Hindlimb muscle (tissue), 1 donor: ENCODE measurements at places on chromosomes 1 and 21.
A peak's percentile ranks its signal among the peaks of the same experiment; 100 is the strongest.

GRCh38 chr1:203026666-203027663 lies 674 bp downstream of the PPFIA4 start:
- DNase-seq, result no peak

- DNase-seq, result no peak
Measured at GRCh38 chr1:109370712-109371340, 26.9 kb downstream of the SORT1 start.

GRCh38 chr1:201883266-201883665 lies 5.4 kb upstream of the SHISA4 start:
- DNase-seq, result no peak

DNA sequence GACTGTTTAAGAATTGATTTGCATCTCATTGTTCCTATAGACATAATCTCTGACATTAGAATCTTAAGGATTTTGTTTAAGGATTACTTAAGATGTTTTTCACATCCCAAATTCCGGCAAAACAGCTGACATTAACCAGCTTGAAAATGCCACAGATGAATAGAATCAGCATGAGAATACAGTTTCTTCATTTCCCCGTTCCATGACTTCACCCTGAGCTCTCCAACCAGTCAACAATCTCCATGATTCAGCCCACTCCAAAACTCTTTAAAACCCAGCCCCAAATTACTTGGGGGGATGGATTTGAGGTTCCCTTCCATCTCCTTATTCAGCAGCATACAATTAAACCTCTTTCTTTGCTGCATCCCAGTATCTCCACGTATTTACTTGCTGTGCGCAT lies 201.0 kb downstream of the LYPLAL1 start:
- no peak for DNase-seq

DNA sequence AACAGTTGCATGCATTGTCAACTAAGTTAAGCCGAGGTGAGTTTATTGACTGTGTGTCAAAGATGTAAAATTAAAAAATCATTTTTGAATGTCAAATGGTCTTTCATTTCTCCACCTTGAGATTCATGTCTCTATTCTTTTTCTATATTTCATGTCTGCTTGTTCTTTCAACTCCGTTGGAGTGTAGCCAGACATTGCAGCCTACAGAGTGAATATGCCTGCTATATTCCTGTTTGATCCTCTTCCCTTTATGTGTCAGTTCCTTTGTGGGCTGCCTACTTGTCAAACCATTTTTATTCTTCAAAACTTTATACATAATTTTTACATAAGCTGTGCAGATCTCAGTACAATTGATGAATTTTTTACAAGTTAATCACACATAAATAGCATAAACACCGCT lies 1325.8 kb upstream of the PRMT6 start:
- DNase-seq, result no peak

DNA sequence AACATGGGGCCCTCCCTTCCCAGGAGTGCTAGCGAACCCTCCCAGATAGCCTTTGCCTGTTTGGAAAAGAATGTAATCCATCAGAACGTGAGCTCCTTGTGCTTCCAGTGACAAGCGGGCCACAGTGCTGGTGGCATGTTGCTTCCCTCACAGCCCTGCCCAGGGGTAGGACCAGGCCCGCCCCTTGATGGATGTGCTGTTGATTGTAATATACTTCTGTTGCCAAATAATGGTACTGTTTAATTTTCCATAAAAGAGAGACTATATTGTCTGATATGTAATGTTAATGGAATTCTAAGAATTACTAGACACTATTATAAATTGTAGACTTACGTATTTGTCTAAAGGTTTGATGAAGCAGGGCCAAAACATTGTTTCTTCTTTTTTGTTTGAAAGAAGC lies 16.4 kb downstream of the ATP5PO start:
- no peak for DNase-seq

DNA sequence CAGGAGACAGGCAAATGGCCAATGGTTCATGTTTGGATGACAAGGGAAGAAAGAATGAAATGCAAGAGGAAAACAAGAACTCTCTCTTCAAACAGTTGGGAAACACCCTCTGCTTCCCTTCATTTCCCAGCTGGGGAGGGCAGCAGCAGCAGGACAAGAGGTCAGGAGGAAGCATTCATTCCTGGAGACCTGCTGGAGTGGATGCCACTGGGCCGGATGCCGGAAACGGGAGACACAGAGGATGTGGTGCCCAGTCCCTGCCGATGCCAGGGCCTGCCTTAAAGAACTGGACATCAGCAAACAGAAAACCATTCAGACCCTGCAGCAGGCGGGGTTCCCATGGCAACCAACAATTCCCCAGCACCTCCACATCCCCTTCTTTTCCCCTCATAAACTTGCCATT lies 102.3 kb upstream of the ZNF648 start:
- DNase-seq, result no peak

- no peak for DNase-seq
Measured at GRCh38 chr1:54171016-54171415, 18.2 kb upstream of the CDCP2 start.

DNA sequence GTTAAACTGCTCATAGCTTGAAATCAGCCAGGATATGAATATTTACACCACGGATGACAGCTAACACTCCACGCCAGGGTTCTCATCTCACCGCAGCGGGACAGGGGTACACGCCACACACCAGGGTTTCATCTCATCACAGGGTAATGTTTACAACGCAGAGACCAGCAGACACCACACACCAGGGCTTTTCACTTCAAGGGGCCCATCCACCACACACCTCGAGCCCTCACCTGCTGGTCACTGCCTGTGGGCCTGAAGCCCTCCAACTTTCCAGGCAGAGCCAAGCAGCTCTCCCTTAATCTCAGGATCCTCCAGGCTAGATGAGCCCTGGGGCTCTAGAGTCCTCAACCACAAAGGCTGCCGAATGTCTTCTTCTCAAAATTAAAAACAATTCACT lies 1.3 kb upstream of the KRTAP10-12 start:
- no peak for DNase-seq

- no peak for DNase-seq
Measured at GRCh38 chr1:22452481-22452957, 868 bp downstream of the ZBTB40 start.

GRCh38 chr1:1782399-1783221 lies 4.3 kb upstream of the NADK start:
- DNase-seq, result peak; percentile 48

- DNase-seq, result no peak
Measured at GRCh38 chr1:155931332-155932038, 2.7 kb downstream of the KHDC4 start.

DNA sequence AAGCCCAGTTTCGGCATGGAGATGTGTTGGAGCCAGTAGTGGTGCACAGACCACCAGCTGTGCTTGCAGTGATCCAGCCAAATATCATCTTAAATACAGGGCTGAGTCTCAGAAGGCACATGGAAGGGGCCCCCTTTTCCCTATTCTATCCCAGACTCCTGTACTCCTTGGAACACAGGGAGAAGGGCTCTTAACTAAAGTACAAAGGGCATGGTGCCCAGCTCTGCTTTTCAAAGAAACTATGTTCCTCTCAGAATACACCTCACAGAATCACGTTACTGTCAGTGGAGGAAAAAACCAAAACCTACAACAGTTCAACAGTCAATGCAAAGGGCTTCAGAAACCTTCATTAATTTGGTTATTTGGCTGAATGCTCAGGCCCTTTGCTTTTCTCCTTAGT lies 180.6 kb upstream of the C1orf105 start:
- peak; percentile 38 for DNase-seq

DNA sequence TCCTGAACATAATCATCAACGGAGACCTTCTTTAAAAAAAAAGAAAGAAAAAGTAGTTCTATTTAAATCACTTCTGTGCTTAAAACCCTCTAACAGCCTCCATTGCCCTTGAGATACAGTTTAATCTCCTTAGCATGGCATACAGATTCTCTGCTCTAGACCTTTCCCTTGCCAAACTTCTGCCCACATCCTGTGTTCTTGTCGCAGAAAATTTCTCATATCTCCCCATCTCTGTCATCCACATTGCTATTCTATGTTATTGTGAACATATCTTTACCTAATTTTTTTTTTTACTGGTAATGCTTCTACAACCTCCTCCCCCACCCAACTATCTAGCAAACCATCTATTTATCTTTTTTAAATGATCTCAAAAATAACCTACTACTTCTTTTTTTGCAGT lies 135.7 kb upstream of the PROX1 start:
- no peak for DNase-seq

DNA sequence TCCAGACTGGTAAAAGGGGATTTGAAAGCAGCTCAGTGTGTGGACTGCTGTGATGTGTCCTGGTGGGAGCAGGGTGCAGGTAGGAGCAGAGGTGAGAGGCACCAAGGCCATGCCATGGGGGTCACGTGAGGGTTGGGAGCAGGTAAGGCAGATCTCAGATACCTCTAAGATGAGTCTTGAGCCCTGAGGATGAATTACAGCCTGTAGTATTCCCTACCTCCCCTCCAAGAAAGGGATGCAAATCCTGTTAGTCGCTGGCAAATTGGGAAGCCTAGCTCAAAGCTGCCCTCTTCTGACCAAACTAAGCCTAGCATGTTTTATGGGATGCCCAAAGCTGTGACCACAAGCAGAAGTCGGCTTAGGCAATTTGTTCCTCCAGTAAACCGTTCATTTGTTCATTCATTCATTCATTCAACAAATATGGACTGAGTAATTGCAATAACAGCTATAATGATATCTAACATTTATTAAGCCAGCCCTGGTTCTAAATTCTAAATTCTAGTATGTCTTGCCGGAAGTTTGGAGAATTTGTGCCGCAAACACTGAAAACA lies 3.9 kb upstream of the NUAK2 start:
- DNase-seq, result peak; percentile 60

DNA sequence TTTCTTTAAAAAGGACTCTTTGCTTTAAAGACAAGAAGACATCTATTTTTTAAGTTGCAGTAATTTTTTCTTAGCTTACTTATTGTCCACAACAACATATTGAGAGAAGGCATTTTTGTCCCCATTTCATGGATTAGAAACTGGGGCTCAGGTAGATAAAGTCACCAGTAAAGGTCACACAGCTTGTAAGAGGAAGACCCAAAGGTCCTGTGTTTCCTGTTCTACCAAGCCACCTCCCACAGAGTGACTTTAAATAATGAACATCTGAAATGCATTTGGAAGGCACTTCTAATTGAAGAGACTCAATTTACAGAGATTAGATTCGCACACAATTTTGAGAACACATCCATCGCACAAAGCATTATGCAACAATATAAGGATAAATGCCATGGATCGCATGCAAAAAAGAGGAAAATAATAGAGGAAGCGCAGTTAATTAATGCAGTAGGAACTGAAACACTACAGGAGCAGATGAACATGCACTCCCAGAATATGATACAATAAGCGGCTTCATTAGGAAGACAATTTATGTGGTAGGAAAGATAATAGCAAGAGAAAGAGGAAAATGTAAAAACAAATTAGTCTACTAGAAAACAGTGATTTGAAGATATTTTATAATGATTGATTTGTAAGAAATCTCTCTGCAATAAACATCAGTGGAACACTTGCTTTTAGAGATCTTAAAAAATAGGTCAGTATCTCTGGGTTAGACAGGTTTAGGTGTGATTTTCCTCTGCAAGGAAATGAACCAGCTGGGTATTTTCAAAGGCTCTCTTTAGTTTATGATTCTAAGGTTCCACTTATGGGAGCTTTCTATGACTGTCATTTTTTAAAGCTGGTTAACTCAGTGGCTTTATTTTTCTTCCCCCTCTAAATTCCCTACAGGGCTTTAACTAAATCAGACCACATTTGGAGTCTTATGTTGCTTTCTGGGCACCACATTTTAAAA lies 27.1 kb upstream of the CD2 start:
- DNase-seq, result no peak

- no peak for DNase-seq
Measured at GRCh38 chr1:104921525-104921924, 1171.8 kb downstream of the AMY1C start.

DNA sequence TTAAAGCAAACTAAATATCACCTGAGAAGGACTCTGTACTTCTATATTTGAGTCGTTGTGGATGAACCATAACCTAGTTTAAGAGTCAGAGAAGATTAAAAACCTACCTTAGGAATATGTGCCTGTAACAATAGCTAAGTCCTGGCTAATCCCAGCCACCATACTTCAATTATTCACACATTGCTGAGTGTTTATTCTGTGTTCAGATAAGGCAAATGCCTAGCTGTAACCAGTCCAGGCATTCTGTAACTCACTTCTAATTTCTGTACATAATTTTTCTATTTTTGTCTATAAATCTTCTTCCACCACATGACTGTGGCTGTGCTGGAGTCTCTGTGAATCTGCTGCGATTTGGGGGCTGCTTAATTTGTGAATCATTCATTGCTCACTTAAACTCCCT lies 441.9 kb upstream of the ADAMTS5 start:
- no peak for DNase-seq

DNA sequence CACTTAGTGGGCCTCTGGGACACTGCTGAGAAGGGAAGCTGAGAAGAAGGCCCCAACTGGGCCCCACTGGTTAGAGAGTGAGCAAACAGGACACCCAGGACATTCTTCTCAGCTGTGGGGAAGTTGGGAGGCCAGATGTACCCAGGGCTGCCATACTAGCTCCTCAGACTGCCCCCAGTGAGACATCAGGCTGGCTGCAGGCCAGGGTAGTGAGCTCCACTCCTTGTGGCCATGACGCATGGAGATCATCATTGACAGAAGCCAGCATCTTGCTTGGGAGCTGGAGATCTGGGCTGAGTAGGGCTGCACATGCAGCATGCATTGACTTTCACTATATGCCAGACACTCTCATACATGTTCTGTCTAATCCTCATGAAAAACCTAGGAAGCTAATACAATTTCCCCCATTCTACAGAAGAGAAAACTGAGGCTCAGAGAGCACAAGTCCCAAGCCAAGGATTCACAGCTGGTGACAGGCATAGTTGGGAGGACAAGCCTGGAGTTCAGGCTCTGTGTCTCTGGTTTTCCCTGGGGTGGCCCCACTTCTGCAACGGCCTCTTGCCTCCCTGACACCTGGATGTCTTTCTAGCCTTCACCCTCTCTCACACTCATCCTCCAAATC lies 24.1 kb upstream of the MYCL start:
- DNase-seq, result no peak

DNA sequence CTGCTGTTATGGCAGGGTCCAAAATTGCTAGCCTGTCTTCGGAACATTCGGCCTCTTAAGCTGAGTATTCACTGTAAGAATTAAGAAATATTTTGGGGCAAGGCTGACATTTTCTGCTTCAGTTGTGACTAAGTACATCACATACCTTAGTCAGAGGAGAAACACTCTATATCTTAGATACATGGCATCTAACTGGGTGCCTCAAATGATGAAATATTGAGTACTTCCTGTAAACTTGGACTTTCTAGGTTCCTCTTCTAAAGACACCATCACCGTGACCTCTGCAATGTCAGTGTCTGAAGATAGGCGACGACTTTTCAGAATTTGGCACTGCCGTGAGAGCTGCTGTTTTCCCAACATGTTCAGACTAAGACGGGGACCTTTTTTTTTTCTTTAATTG lies 65.6 kb downstream of the PCBP3 start:
- DNase-seq, result no peak

DNA sequence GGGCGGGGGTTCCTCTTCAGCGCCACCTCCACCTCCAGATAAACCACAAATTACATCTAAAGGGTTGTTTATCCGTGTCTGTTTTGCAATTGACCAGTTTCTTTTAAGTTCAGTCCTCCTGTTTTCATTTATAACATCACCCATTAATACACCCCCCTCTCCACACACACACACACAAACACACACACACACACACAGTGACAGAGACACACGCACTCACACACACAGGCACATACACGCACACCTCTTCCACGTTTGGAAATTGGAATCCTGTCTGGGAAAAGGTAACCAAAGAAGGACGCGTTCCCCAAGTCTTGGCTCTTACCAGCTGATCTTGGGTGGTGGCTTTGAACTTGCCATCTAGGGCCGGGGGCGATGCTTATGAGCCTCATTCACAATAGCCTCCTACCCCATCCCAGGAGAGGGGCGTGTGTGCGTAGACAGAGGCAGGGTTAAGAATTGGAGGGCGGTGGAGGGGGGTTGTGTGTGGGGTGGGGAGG lies 442 bp upstream of the CSMD2 start:
- DNase-seq, result no peak
